ENCODE measurements at places on chromosomes 4 and X. TPM values are rescaled to one million over a fixed set of nuclear protein-coding genes. Genes with fewer than 3 reads are reported as not detected.

DNA sequence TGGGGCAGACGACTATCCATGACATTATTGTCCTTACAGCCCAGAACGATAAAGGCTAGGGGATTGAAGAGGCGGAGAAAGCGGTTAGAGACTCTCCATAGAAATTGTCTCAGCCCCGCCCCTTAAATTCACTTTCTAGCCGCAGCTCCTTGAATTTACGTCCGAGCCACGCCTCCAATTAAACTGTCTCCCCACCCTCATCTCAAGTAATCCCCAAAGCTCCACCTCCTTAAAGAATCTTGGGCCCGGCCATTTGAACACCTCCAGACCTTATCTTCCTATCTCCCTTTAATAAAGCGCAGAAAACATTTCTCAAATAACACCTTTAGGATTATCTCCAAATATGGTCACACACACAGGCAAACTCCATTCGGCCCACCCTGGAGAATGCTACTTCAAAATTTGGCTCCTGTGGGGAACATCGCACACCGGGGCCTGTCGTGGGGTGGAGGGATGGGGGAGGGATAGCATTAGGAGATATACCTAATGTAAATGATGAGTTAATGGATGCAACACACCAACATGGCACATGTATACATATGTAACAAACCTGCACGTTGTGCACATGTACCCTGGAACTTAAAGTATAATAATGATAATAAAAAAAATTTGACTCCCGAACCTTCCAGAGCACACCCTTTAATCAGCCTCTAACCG is 7.2 kb upstream of the MAGIX start:
- DNase-seq, result no peak

GABRG1 gene
- not detected for total RNA-seq

DNA sequence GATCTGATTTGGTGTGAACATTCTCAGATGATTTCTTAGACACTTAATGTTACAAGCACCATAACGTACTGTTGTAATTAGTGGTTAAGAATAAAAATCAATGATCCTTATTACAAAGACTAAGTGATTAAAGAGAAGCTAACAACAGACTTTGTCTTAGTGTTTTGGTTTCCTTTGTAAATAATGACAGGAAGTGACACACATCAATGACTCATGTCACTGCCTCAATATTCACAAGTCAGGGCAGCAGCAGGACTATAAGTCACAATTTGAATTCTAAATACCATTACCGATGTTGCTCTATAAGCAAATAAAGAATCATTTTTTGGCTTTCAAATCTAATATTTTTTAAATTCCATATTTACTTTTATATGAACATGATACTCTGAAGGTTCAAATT is 115.8 kb upstream of the FAT4 start:
- DNase-seq, result no peak

TRIM75 gene
- total RNA-seq, result not detected

GRCh38 chrX:150569155-150569477 is 695 bp downstream of the MTM1 start:
- DNase-seq, result no peak

- DNase-seq, result no peak
Observed at GRCh38 chr4:162787120-162787519, 379.6 kb downstream of the NAF1 start.

DNA sequence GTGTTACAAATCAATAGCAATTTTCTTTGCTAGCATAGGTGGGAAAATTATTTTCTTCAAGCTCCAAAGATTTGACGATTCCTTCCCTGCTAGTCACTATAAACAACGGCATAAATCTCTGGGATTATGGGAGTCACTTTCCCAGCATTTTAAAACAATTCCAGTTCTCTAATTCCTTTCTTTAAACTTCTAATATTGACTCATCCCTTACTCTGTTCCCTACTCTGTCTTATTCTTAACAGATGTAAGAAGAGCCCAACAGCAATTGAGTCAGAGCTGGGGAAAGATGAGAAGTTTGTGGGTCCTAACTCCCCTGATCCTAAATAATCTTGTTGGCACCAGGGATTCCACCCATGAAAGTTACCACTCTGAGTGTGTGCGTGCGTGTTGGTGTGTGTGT is 47.4 kb upstream of the IL21 start:
- DNase-seq, result no peak

DNA sequence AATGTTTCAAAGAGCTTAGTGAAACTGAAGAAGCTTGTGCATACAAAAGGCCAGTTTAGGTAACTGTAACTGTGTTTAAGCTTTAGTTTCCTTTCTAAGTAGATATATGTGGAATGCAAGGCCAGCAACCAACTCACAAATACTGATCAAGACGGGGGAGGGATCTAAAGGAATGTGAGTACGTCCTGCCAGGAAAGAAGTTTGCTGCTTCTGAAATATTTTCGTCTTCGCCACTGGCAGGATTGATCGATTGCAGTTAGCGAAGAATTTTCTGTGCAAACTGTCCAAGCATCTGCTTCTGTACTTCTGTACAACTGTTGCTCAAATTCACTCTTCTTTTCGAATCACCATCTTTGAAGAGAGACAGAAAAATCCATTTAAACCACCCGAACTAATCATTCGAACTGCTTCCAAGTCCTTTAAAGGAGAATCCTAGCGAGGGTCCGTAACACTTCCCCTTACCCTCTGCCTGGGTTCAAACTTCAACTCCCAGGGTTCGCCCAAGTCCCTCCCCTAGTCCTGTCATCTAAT is 373 bp upstream of the INTS6L start:
- DNase-seq, result no peak

DNA sequence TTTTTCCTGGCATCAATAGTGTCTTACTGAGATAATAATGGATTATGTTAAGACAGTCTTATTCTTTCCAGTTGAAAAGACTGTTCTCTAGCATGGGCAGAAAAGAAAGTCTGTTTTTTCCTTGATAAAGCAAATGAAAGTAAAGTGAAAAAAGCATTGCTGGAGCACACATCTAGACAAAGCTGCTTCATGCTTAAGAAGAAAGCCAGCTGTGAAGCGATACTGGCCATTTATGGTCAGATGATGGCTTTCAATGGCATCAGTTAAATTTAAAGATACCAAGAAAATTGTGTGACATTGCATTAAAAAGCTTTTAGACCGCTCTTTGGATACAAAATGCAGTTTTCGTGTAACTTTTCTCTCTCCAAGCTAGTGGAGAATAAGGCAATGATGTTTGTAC is 242.1 kb upstream of the TRAM1L1 start:
- no peak for DNase-seq

GRCh38 chrX:101416691-101417090 is 8.7 kb downstream of the HNRNPH2 start:
- no peak for DNase-seq

- no peak for DNase-seq
Observed at GRCh38 chr4:10212901-10213300, 96.3 kb upstream of the WDR1 start.

DNA sequence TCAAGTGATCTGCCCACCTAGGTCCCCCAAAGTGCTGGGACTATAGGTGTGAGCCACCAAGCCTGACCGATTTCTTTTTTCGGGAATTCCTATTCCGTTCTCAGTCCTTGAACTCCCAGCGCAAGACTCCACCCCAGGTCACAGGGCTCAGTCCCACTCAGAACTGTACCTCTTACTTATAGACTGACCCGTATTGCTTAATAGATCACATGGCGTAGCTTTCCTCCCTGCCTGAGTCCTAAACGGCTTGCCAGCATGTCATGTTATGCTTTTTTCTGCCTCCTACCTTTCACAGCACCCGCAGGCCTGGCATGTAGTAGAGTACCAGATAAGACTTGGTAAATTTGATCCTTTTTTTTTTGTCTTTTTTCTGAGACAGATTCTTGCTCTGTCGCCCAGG is 22.4 kb downstream of the SAT1 start:
- no peak for DNase-seq

NAT8L gene
- total RNA-seq, result 7.3 TPM

DNA sequence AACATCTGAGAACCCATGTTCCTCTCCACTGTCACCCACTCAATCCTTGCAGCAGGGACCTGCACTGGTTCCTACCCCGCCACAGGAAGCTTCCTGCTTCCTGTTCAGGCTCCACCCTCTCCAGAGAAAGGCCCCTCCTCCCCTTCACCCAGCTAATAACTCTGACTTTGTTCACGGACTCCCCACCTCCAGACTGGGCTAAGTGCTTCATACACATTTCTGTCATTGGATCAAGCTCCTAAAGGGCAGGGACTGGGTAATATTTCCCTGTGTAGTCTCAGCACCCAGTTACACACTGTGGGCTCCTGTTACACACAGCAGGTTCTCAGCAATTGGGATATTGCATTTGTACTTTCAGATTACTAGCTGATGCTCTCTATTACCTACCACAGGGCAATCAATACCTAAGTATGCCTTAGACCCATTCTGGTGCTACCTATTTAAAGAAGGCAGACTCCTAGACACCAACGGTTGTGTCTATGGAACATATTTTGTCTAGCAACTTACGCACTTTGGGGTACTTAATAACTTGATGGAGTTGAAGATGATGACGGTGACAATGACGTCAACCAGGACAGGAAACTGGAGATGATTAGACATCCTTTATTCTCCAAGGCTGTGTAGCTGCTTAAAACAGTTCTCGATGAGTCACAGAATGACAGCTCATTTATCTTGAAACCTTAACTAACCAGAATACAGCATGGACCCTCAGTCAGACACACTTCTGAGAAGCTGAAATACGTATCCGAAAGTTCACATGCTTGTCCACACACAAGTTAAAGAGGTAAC is 58.1 kb downstream of the MAML3 start:
- DNase-seq, result no peak

CTSO gene
- total RNA-seq, result 24.5 TPM

DNA sequence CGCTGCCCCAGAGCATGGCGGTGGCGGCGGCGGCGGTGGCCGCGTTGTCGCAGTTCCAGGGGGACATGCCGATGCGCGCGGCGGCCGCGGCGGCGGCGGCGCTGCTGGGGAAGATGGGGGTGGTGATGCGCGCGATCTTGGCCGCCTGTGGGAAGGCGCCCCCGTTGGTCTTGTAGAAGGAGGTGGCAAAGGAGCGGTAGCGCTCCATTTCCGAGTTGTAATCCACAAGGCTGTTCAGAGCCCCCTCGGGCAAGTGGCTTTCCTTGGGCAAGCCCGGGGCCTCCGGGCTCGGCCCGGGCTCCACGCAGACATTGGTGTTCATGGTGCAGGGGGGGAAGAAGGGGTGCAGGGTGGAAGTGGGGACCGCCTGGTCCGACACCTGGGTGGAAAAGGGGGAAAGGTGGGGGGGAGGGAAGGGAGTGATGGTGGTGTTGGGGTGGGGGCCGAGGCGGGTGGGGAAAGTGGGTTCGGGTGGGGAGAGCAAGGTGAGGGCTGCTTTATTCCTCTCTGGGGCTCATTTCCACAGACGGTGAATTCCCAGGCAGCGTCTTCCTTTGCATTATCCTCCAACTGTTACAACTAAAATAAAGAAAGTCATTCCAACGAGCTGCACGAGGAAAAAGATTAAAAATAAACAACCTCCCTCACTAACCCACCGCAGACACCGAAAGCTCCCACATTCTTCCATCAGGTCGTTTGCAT is 3.1 kb downstream of the CXXC4 start:
- DNase-seq, result no peak

CXorf65 gene
- not detected for total RNA-seq

UGT2B15 gene
- not detected for total RNA-seq

GRCh38 chr4:107654694-107655093 is 65.3 kb downstream of the PAPSS1 start:
- no peak for DNase-seq

GRCh38 chr4:168598191-168598590 is 101.3 kb downstream of the PALLD start:
- no peak for DNase-seq

DNA sequence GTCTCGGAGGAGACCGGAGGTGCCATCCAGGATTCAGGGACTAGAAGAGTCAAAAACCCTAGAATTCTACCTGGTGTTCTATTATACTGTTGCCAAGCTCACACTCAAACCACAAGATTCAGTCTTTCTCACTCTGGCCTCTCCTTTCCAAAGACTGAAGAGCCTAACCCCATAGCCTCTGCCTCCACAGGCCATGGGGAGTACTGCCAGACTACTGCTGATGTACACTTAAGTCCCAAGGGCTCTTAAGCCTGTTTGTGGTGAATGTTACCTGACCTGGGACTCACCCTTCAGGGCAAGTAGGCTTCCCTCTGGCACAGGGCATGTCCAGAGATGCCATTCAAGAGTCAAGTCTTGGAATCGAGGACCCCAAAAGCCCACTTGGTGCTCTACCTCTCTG is 58.9 kb upstream of the IRS4 start:
- no peak for DNase-seq

- DNase-seq, result no peak
Observed at GRCh38 chr4:142406917-142407501, 439.1 kb downstream of the INPP4B start.

ZAR1 gene
- not detected for total RNA-seq

- DNase-seq, result no peak
Observed at GRCh38 chr4:108366716-108367115, 198.0 kb upstream of the LEF1 start.

GAGE12J gene
- not detected for total RNA-seq

DNA sequence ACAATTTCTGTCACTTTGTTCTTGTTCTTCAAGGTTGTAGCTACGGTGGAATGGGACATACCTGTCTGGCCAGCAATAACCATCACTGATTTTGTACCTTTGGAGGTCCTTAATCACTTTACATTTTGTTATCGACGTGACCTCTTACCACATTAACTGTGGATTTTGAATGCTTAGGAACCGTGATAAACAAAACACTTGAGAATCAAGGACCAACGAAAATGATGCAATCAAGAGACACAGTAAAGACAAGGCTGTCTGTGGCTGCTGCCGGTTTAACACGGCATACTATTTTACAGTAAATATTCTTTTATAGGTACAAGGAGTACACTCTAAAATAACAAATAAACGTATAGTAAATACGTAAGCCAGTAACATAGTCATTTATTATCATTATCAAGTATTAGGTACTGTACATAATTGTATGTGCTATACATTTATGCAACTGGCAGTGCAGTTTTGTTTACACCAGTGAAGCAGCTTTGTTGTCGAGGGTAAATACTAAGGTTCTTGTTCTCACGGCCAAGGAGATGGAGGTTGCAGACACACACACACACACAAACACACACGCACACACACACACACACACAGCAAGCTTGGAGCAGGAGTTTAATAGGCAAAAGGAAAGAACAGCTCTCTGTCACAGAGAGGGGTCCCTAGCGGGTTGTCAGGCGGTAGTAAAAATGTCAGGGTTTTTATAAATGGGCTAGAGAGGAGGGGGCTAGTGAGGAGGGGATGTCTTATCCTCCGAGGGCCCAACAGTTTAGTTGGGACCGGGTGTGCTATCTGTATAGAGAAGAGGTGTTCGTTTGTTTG is 194.7 kb upstream of the CXorf51B start:
- no peak for DNase-seq

GRCh38 chrX:40148385-40149285 is 50.9 kb upstream of the BCOR start:
- no peak for DNase-seq

PLXNB3 gene
- 9.1 TPM for total RNA-seq

DNA sequence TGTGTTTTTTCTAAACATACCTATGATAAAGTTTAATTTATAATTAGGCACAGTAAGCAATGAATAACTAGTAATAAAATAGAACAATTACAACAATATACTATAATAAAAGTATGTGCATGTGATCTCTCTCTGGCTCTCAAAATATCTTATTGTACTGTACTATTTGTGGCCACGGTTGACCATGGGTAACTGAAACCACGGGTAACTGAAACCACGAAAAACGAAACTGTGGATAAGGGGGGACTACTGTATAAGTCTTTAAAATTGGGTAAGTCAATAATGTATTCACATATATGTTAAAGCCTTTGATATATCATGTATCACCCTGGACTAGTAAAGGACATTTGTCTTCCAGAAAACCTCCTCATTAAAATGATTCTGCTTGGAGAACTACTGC is 20.0 kb downstream of the TMEM154 start:
- no peak for DNase-seq

RAB9B gene
- total RNA-seq, result 0.93 TPM

Measured in omental fat pad (tissue), 4 donors.